ENCODE measurements at places on chromosomes 3 and 15.

DNA sequence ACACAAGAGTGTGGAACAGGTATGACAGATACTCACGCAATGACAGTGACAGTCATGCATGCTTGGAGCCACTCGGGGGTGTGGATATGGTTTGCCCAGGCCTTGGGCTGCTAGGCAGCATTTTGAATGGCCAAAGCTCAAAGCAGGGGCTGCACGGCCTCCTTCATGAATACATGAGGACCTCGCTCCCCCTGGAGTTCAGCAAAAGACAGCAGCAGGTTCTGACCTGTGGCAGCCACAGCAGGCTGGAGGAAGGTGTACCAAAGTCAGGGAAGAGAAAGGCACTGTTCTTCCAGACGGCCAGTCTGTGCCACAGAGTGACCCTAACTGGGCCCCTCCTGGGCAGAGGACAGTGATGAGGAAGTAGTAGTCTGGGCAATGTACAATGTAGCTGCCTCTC lies 88.2 kb upstream of the C2CD4B start:
- no peak for DNase-seq

GRCh38 chr3:156483002-156483401 lies 71.9 kb downstream of the SSR3 start:
- no peak for DNase-seq

DNA sequence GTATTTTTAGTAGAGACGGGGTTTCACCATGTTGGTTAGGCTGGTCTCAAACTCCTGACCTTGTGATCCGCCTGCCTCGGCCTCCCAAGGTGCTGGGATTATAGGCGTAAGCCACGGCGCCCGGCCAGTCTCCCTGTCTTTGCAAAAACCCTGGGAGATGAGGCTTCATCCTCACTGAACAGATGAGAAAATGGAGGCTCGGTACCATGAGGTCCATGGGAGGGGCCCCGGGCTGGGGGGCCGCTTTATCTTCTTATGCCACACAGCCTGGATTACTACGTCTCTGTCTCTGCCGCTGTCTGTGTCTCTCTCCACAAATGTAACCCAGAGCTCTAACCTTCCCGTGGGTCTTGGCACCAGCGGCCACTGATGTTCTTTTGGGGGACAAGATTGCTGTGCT lies 39.1 kb downstream of the ABTB1 start:
- no peak for DNase-seq

DNA sequence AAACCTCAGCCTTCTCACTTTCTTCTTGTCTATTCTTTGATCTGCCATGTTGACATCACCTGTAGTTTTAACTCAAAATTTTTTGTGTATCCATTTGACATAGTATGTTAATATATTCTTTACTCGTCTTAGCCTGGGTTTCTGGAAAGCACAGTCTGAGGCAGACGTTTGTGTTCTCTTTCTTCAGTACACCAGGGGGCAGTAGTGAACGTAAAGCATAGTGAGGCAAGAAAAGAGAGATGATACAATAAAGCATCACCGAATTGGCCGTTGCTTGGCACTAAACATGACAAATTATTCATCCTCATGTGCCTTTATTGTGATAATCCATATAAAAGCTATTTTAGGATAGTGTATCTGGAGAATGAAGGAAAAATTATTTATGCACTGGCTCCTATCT lies 141.0 kb upstream of the MYRIP start:
- no peak for DNase-seq

DNA sequence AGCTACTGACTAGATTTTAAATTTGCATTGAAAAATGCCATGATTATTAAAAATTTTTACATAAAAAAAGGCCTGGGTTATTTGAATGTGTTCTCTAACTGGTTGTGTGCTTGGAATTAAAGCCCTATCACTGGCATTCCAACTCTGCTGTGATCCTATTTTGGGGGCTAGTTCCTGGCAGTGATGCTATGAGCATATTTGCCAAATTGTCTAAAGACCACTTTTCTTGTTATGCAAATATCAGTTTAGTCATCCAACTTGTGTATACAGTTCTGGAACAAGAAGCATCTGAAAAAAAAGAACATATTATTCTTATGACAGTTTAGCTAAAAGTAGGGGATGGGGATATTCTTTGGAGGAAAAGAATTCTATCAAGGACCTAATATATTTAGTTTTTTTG lies 243.4 kb upstream of the ZNF717 start:
- DNase-seq: no peak

DNA sequence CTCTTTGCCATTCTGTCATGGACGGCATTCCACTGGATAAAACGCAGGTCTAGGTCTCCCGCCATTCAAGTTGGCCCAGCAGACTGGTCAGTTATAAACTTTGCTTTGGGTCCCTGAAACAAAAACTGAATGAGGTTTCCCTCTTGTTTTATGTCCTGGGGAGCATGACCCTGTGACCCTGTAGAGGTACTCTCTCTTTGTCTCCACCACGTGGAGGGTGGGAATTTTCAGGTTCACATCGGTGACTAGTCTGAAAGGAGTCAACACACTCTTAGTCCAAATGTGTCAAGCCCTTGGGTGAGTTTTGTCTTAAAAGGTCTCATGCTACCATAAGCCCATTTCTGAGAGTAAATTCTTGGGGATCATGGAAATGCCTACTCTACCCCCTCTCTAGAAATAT lies 139.9 kb downstream of the PLCH1 start:
- no peak for DNase-seq

GRCh38 chr3:34363881-34364280 lies 565.5 kb downstream of the PDCD6IP start:
- no peak for DNase-seq

- no peak for DNase-seq
Observed at GRCh38 chr15:29081781-29082180, 187.8 kb downstream of the NSMCE3 start.

DNA sequence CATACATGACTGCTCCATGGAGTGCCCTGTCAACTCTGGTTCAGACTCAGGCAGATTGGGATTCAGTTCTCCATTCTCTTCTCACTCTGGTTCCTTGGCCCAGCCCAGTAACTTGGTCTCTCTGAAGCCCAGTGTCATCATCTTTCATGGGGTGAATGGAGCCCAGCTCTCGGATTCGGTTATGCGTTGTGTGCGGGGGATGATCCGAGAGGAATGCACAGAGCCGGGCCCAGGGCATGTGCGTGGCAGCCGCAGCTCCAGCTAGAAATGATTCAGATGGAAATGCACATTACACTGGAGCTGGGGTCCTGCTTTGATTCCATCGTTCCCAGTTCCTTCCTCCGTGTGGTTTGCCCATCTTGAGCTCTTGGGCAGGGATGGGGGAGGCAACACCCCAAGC lies 189.4 kb downstream of the FEZF2 start:
- no peak for DNase-seq

GRCh38 chr3:153045150-153045549 lies 116.9 kb upstream of the RAP2B start:
- no peak for DNase-seq

- DNase-seq: no peak
Observed at GRCh38 chr3:43838877-43839276, 148.1 kb downstream of the ABHD5 start.

DNA sequence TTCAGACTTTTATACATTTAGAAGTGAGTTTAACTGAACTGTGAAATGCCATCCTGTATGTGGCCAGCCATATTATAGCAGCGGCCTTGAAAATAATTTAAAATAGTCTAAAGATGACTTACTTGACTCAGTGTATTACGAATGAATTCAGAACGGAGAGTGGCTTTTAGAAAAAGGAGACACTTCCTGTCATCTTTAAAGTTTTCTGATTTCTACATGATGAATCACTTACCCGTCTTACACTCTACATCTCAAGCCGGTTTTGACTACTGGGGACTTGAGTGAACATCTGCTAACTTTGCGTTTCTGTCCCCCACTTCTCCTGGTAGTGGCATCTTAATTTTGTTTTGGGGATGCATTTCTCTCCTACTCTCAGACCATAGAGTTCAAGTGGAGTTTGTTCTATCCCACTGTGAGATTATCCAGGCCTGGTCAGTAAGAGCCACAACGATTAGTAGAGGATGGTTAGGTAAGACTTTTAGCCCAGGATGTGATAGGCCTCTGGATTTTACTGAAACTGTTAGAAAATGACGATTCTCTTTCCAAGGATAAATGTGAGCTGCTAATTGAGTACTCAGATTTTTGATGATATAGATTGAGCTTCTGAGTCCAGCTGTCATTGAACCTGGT lies 175.4 kb upstream of the CADPS start:
- DNase-seq: no peak

DNA sequence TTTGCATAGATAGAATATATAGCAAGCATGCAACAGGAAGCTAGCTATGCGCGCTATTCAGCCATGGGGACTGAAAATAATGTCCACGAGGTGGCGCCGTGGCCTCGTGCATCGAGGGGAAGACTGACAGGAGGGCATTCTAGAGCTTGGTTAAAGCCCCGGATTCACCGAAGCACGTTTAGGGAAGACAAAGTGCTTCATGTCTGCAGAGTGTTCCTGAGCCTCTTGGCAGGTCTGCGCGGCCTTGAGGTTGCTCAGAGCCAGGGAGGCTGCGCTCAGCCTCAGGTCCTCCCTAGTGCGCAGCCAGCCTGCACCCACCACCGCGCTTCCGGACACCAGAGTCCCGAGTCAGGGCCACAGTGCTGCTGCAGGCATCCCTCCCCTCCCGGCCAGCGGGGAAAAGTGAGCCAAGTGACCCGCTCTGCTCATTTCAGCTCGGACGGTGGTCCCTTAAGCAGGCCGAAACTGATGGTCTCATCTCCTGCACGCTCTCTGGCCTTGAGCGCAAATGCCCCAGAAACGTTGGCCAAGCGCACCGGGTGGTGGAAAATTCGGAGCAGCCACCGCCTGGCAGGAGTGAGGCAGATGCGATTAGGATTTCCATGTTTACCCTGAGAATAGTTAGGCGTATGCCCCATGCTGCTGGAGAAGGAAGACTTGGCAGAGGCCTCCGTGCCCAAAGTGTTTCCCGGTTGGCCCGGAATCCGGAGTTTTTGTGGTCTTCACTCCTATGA lies 24.8 kb downstream of the GABRA5 start:
- peak; percentile 17 for DNase-seq

DNA sequence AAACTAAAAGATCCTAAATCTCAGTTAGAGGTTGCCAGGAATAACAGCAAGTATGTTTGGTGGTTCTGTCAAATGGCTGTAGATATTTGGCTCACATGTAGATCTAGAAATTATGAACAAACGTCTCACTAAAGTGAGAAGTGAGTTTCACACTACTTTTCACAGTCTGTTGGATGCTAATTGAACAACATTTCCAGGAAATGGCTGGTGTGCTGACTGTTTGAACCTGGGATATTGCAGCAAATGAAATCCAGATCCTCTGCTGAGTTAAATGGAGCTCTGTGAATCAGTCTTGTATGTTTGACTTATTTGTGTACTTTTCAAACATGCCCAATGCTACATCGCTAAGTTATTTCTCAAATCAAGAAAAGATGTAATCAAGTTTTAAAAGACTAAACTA lies 21.3 kb upstream of the RSL24D1 start:
- no peak for DNase-seq

GRCh38 chr15:78421238-78421965 lies 16.6 kb upstream of the IREB2 start:
- DNase-seq: no peak

DNA sequence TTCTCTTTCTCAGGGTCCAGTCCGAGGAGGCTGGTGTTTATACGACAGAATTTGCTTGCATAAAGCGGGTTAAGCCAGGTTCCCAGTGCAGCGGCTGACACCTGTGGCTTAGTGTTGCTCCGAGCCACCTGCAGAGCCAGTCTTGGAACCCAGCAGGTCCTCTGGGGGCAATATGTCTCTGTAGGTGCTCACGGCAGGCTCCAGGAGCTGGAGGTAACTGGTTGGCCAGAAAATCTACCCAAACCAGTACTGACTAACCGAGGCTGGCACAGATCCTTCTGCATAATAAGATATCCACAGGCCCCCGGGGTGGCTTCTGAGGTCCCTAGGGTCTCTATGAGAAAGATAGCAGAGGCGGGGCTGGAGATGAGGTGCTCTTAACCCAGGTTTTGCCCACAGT lies 3.2 kb downstream of the MGLL start:
- DNase-seq: no peak

DNA sequence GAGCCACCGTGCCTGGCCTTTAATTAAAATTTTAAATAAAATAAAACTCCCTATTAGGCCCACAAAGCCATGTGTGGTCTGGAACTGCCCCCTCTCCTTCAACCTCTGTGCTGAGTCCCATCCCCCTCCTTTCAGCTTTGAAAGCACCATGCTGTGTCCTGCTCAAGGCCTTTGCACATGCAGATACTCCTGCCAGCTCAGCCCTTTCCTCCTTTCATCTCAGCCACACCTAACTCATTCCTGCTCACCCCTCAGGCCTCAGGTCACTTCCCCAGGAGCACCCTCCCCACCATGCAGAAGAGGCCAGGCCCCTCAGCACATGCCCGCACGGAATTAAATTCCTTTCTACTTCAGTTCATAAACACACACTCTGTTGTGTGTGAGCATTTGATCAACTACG lies 28.1 kb downstream of the ATRIP start:
- no peak for DNase-seq

DNA sequence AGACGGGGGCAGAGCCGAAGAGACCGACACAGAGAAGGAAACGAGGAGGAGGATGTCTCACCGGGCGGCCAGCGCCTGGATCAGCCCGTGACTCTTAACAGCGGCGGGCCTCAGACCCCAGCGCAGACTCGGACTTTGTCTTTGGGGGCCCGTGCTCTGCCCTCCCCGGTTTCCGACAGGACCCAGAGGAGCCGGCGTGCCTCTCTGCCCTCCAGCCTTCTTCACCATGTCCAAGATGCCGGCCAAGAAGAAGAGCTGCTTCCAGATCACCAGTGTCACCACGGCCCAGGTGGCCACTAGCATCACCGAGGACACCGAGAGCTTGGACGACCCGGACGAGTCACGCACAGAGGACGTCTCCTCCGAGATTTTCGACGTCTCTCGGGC lies 1.0 kb downstream of the TSC22D2 start:
- DNase-seq: no peak

DNA sequence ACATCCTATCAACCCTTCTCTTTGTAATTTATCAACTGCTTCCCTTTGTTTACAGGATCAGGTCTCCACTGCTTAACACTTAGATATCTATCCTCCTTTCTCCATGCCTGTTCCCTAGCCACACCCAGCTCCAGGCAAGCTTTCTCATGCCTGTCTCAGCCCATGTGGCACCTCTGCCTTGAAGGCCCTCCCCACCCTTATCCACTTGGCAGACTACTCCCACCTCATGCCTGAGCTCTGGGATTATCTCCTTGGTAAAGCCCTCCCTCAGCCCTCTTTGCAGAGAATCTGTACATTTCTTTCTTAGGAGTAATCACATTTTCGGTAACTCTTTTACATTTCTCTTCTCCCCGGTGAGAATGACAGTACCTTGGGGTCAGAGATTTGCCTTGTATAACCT lies 96.0 kb downstream of the ATP1B3 start:
- DNase-seq: no peak

DNA sequence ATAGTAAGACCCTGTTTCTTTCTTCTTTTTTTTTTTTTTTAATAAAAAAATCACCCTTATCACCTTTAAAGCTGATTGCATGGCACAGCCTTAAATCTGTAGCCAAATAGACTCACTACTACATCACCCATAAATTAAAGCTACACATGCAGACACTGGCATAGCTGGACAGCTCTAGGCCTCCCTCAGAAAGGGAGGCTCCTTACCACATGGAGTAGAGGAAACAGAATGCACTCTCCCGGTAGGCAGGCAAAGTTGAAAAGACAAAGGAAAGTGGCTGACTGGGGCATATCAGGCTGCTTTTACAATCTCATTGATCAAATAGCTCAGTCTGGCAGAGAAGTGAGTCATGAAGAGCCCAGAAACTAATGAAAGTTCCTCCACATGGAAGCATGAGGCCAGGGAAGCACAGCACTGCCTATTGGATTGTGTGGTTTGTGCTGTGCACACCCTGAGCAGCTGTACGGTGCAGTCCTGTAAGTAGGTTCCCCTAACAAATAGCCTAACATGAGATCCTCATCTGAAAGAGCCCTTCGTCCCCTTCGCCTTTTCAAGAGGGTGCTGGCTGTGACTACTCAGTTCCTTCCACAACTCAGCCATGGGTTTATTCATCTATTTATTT lies 32.7 kb upstream of the FAM98B start:
- no peak for DNase-seq

All from stimulated activated CD4-positive, alpha-beta T cell treated with anti-CD3 and anti-CD28 coated beads, TNF-alpha, amount 100 ng/mL, for 48 hours (primary cell).